ENCODE measurements at places on chromosomes 6 and 20.

GRCh38 chr6:145252737-145253136 lies 482.6 kb downstream of the EPM2A start:
- no peak for DNase-seq

- DNase-seq, result no peak
These were observed 197.5 kb downstream of the ISM1 start for GRCh38 chr20:13418263-13419229.

DNA sequence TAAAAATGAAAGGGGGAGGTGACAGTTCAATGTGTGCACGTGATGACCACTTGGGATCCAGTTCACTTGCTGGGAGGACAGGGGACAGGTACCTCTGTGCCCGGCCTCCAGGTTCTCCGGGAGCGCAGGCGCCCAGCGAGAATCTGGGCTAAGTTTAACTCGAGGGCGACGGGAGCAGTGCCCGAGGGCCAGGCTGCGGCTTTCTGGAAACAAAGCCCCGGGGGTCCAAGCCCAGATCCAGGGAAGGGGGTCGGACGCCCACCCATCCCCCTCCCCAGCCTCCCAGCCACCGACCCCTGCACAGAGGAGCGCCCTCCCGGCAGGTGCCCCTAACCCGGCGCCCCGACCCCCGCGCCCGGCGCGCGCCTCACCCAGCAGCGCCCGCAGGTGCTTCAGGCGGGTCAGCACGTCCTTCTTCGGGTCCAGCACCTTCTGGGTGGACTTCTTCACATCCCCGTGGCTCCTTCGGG lies 405 bp downstream of the RALGAPA2 start:
- no peak for DNase-seq

- no peak for DNase-seq
These were observed 995 bp upstream of the GSTA4 start for GRCh38 chr6:52995913-52996645.

- DNase-seq, result no peak
These were observed 185.8 kb upstream of the TENT5A start for GRCh38 chr6:81938014-81938856.

DNA sequence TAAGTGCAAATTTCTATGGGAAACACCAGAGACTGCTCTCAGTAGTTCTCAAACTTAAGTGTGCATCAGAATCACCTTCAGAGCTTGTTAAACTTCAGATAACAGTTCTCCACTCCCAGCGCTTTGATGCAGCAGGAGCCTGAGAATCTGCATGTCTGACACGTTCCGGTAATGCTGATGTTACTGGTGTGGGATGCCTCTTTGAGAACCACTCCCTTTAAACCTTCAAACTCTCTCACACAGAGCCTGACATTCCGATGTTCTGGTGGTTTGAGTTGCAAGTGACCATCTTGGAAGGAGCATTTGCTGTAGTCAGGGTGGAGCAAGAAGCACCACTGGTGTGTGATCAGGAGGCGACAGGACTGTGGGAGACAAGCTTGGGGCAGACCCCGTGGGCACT lies 57.9 kb downstream of the OTOR start:
- DNase-seq, result no peak

DNA sequence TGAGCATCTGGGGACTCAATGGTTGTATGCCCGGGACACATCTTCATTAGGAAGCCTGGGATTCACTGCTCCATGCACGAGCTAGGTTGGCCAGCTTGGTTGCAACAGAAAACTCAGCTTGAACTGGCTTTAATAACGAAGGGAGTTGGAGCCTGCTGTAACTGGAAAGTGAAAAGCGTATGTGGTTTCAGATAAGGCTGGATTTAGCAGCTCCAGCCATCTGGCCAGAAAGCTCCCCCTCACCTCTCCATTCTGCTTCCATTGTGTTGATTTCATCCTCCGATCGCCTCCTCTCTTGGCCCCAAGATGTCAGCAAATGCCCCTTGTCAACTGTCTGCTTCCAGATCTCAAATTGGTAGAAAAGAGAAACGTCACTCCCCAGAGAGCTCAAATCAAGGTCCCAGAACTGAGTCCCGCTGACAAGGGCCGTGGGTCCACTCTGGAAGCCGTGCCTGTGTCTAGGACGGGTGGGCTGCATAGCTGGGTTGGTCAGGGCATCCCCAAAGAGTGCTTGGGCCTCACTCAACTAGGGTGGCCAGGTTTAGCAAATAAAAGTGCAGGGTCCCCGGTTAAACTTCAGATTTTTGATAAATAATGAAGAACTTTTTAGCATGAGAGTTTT lies 117.0 kb upstream of the PMEPA1 start:
- no peak for DNase-seq

DNA sequence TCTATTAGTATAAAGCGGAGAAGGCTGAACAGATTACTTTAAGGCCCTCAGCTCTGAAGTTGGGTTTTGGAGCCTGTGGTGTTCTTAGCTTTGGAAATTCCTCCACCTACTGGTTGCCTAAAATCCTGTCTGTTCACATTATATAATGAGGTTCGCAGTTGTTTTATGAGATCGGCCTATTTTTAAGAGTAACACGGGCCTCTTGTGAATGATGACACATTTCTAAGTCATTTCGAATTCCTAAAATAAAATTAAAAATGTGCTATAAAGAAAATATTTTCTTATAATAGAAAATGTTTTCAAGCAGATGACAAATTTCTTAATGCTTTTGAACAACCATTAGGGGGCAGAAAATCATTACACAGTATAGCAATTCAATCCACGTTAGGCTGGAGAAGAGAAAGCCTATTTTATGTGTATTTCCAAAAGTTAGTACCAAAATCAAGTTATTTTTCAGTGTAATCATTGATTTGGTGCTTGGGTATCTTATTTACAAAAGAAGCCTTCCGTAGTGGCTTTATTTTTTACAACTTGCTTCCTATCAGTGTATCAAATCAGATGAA lies 15.8 kb upstream of the FAM8A1 start:
- no peak for DNase-seq

GRCh38 chr6:22099923-22100322 lies 196.9 kb downstream of the PRL start:
- no peak for DNase-seq

DNA sequence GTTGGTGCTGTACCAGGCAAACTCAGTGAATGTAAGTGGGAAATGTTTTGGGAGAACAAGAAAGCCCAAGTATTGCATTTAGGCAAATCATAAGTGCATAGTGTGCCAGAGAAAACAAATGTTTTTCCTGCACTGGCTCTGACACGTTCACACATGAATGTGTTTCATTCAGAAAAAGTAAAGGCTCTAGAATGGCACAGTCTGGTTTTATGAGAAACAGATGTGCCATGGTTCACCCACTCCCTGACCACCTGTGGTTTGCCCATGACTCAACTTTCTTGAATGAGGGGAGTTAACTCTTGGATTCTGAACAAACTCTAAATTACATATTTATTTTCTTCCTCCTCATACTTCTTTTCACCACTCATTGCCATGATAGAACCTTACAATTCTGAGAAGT lies 126.9 kb downstream of the KCNQ5 start:
- no peak for DNase-seq

DNA sequence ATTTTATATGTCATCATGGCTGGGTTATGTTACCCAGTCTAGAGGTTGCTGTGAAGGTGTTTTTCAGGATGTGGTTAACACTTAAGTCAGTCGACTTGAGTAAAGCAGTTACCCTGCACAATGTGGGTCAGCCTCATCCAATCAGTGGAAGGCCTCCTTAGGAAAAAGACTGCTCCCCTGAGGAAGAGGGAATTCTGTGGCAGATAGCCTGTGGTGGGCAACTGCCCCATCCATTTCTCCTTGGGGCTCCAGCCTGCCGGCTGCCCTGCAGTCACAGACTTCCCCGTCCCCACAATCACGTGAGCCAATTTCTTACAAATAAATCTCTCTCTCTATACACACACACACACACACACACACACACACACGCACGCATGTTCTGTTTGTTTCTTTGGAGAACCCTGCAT lies 34.5 kb upstream of the MPC1 start:
- DNase-seq, result peak; percentile 30

DNA sequence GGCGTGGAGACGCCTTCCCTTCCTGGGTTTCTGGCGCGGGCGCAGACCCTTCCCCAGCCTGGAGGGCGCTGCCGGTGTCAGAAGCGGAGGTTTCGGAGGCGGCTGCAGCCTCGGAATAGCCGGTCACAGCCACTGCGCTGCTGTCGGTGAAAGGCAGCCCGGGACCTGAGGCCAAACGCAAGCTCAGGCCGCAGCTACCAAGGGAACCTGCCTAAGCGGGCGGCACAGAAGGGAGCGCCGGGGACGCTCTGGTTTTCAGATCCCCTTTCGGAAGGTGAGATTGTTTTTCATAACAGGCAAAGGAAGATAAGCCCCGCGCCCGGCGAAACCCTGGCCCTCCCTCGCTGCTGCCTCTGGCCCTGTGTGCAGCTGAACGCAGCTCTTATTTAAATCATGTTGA lies 116.5 kb downstream of the FAM120B start:
- no peak for DNase-seq

- DNase-seq, result no peak
These were observed 28.6 kb upstream of the NTSR1 start for GRCh38 chr20:62679978-62680589.

GRCh38 chr20:10004900-10005299 lies 29.9 kb upstream of the ANKEF1 start:
- DNase-seq, result no peak

- DNase-seq, result no peak
These were observed 608.1 kb downstream of the TENT5A start for GRCh38 chr6:81144346-81144745.

DNA sequence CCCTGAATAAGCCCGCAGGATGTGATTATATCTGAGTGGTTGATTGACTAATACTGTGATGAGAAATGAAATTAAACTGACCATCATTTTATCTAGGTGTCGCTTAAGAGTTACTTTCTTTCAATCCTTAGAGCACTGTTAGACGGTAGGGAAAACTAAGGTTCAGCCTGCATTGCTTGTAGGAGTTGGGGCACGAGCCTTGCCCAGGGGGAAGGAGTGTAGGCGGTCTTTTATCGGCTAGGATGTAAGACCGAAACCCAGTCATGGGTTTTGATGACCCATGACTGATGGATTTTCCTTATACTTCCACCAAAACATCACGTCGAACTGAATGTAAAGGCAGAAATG lies 392 bp upstream of the TASP1 start:
- DNase-seq, result no peak

DNA sequence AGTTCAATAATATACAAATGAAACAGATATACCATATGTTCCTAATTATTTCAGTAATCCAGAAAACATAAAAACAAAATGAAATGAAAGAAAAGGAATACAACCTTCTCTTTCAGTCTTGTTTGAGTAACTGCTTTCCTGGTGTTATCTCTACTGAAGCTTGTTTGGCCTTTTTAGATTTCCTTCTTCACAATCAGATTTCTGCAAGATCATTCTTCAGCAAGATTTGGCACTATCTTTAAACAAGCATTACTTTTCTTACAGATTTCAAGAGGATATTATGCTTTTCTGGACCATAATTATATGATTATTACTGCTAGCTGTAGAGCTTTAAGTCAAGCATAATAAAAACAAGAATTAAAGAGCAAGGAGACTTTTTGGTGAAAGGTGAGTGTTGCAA lies 120.2 kb downstream of the MYB start:
- DNase-seq, result no peak

Data from stimulated activated CD4-positive, alpha-beta T cell treated with anti-CD3 and anti-CD28 coated beads, Interleukin-1b, Interleukin-23, amount 100 ng/mL, for 1 hour (primary cell).